IPS DF 6.9 (cell line): ENCODE measurements at places on chromosomes 2 and 18.

GRCh38 chr2:48941908-48942307, 186.4 kb upstream of the LHCGR start:
- no peak for DNase-seq

GRCh38 chr2:102138331-102138730, 4.2 kb upstream of the IL1R1 start:
- no peak for DNase-seq

DNA sequence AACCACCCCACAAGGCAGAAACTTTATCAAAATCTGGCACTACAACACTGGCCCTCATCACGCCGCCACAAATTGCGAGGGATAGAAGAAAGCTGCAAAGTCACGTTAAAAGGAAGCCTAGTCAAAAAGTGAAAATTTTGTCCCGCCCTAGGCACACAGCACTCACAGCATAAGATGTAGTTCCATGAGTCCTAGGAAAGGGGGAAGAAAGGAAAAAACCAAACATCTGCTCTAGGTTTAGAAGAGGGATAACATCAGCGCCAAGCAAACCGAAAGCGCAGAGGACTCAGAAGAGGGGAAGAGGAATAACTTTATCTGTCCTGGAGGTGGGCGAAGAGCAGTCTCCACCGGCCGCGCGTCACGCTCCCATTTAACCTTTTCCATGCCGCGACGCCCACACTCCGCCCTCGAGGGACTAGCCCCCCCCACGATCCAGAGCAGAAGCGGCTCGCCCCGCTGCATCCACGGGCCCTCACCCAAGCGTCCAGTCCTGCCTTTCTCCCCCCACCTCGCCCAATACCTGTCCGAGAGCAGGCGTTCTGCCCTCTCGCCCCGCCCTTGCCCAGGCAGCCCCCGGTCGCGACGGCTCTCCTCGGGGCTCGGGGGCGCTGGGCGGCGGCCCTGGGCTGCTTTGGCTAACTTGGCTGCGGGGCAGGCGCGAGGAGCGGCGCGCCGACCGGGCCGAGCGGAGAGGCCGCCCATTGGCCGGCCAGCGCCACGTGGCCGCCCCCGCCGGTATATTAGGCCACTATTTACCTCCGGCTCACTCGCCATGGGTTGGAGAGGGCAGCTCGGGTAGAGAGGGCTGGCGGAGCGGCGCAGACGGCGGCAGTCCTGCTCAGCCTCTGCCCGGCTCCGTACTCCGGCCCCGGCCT, at the start of gene HOXD1:
HOXD1 (plus strand) TSS at position 770 of the 875 bp plus-strand sequence. CDS start 134 bp downstream, outside the sequence.
- no peak for DNase-seq

- peak; percentile 25 for DNase-seq
These were observed 15.5 kb downstream of the REG3G start for GRCh38 chr2:79041032-79041448.

DNA sequence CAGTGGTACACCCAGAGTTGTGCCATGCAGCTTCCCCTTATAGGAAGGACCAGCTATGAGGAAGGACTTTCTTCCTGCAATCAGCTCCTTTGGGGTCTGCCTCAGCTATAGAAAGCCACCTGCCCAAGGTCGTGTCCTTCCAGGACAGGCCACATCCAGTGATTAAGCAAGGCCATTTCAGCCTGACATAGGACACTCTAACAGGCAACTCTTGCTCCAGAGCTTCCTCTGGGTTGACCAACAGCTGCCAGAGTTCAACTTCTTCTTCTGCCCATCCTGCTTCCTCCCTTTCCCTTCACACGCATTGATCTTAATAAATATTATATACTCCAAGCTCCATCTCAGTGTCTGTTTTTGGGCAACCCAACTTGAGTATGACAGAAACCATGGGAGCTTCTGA, 12.8 kb downstream of the LRP2 start:
- no peak for DNase-seq

DNA sequence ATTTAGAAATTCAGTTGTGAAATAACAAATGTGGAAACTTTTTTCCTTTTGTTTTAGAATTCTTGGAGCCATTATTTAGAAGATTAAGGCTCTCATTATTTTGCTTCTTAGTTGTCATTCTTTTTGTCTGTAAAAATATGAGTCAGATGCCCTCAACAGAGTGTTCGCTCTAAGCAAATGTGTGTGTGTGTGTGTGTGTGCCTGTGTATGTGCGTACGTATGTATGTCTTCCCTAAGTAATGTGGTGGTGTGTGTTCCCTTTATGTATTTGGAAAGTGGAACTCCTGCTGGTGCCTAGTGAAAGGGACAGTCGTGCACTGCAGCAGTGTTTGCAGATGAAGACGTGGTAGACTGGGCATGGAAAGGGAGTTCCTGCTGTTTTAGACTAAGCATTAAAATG, 27.5 kb downstream of the ZNF407 start:
- no peak for DNase-seq

DNA sequence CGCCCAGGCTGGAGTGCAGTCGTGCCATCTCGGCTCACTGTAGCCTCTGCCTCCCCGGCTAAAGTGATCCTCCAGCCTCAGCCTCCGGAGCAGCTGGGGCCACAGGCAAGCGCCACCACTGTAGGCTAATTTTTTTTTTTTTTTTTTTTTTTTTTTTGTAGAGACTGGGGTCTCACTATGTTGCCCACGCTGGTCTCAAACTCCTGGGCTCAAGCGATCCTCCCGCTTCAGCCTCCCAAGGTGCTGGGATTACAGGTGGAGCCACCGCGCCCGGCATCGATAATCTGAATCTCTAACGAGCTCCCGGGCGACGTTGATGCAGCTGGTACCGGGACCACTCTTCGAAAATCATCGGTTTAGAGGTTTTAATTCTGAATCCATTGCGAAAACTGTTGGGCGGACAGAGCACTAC, 520 bp upstream of the CYP20A1 start:
- DNase-seq, result no peak

DNA sequence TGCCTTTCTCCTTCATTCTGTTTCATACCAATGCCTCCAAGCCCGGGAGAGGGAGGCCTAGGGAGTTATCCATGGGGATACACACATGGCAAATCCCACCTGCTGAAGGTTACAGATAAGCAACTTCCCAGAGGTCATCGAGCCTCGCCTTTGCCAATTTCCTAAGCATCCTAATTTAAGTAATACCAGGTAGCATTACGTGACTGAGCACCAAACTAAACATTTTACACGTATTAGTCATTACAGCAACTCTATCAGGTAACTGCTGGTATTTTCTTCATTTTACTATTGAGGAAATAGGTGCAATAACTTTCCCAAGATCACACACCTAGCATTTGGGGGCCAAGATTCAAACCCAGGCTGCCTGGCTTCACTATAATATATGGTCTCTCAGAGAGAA, 30.1 kb upstream of the BZW1 start:
- DNase-seq, result no peak

- DNase-seq, result no peak
These were observed 1322.0 kb downstream of the LRP1B start for GRCh38 chr2:140808820-140809219.

DNA sequence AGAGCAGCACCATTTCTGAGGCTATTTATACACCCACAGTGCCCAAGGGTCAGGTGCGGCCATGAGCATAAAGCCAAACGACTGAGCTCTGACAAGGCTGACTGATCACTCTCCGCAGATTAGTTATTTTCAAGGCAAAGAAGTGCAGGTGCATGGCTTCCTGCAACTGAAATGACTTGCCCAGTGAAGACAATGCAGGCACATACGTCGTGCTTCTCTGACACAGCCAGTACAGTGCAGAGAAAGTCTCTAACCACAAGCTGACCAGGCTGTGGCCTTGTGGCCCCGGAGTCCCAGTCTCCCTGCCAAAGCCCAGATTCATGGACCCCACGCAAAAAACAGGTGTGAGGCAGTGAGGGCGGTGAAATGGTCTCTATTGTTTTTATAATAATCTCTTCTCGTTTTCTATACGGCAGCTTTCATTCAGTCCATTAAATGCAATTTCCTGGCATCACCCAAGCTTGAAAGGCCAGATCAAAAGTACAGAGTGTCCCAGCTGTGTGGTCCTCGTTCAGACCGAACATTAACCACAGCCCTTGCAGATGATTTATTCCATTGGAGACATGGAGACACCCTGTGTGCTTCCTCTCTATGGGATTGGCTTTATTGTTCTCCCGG, 447.0 kb upstream of the ID2 start:
- DNase-seq, result no peak

DNA sequence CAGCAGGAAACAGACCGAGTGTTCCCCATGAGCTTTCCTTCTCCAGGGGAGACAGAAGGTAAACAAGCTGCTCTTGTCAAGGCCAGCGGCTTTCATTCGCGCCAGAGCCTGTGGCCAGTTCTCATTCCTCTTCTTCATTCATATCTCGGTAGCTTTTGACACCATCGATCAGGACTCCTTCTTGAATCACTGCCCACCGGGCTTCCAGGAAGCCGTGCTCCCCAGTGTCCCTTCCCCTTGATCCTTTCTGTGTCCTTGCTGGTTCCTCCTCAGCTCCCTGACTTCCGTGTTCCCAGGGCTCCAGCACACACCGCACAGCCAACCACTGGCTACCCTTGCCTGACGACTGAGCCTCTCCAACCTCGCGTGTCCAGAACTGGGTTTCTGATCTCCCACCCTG, 14.1 kb downstream of the SLC66A3 start:
- DNase-seq, result no peak

DNA sequence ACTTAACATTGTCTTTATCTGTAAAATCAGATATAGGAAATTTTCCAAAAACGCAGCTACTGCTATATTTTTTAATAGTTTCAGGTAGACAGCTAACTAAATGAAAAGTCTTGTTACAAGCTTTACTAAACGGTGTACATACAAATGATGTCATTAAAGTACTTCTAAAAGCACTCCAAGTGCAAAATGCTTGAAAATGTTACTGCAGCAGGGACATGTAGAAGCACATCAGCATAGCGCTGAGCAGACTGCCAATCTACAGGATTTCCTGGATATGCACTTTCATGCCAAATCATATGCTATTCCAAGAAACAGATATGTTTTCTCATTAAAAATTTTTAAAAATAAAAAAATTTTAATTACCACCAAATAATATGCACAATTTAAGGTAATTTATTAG, 61.7 kb downstream of the SMAD2 start:
- DNase-seq, result no peak

- no peak for DNase-seq
These were observed 37.9 kb upstream of the NARS1 start for GRCh38 chr18:57659460-57660102.

DNA sequence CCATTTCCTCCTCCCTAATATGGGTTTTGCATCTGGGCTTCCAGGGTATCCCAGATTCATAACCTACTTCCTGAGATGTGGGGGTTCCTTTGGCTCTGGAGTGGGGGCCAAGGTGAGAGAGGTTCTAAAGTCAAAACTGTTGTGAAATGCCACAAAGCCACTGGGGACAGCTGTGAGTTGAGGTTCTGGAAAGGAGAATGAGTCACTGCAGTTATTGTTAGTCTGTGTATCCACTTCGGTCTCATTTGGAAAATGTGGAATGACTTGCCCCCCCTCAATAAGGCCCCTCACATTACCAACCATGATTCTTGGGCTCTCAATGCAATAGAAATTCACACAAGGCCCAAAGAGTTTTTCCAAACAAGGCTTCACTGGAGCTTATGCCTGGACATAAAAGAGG, 51.1 kb upstream of the LGALSL start:
- DNase-seq, result no peak

DNA sequence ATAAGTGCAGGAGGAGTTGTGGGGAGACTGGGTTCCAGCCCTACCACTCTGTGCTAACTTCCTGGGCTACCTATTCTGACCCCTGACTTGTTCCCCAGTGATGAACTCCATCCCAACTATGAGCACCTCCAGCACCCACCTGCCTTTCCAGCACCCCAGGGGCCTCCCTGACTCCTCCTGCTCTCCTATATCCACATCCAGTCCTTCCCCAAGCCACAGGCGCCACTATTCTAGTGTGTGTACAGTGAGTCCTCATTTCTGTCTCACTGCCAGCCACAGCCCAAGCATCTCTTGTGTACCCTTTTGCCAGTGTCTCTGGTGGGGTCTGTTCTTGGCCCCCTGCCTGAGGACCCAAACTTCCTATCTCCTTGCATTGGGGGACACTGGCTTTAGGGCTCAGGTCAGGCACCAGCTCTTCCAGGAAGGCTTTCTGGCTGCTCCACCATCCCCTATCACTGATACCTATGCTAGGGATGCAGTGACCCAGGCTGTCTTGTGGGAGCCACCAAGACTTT, 145.2 kb downstream of the INHBB start:
- no peak for DNase-seq

DNA sequence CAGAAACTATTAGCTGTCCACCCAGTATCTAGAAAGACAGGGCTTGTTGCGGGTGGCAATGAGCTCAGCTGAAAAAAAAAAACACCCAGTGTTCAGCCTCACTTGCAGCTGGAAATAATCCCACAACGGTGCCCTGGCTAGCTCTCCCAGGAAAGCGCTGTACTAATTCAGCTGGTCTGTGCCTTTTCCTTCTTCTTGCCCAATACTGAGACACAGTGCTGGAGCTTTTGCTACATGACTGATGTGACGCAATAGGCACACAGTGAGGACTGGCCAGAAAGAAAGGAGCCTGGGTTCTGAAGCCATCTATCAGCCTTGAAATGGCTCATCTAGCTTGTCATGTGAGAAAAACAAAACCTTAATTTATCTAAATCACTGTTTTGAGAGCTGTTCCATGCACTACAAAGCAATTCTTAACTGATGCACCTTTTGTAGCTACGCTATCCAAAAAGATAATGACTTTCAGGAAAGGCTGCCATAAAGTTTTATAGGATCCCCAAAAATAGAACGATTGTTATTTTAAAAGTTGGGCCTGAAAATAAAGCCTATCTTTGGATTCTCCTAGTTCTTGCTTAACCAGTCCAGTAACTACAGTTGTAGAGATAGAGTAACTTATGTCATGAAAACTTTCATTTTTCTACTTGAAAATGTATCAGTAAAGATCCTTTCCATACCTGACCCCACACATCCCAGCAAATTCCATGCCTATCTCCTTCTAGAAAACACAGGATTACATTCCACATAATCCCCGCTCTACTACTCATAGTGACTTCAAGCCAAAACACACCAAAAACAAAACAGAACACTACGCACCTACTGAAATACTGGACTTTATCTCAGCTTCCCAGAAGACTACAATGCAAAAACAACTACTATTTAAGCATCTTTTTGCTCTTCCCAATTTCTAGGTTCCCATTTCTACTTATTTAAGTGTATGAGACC, 15.9 kb downstream of the KIDINS220 start:
- DNase-seq, result no peak

- DNase-seq, result no peak
These were observed 181.0 kb downstream of the TFCP2L1 start for GRCh38 chr2:121103960-121104359.

- no peak for DNase-seq
These were observed 26.8 kb upstream of the CUL3 start for GRCh38 chr2:224611938-224612337.

- DNase-seq, result no peak
These were observed 46.3 kb upstream of the RALBP1 start for GRCh38 chr18:9428862-9429661.
